ENCODE measurements at places on chromosomes 13 and 19. TPM values are rescaled to one million over a fixed set of nuclear protein-coding genes. Genes with fewer than 3 reads are reported as not detected.

- no peak for DNase-seq
These were observed 8.6 kb downstream of the ZFP82 start for GRCh38 chr19:36409841-36410240.

FBXL3 gene
- total RNA-seq: 11.9 TPM

DNA sequence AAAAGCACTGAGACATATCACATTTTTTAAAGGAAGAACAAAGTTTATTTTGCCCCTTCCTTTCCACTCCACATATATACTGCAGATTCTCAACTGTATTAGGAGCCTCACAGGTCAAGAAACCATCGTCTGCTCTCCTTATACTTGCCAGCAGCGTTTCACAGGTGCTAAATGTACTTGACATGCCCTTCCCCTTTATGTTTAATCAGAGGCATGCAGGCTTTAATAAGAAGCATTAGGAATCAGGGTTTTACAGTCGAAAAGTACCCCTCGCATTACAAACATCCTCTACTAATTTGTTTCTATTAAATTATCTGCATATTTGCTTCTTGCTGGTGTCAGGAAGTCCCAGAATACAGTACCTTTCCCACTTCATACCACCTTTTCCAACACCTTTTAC lies 3.7 kb upstream of the RAP2A start:
- no peak for DNase-seq

GRCh38 chr19:4505570-4506448 lies 12.5 kb downstream of the PLIN4 start:
- DNase-seq: no peak

- DNase-seq: no peak
These were observed 737.7 kb downstream of the PCDH9 start for GRCh38 chr13:66492479-66492878.

SERPINE3 gene
- total RNA-seq: not detected

DNA sequence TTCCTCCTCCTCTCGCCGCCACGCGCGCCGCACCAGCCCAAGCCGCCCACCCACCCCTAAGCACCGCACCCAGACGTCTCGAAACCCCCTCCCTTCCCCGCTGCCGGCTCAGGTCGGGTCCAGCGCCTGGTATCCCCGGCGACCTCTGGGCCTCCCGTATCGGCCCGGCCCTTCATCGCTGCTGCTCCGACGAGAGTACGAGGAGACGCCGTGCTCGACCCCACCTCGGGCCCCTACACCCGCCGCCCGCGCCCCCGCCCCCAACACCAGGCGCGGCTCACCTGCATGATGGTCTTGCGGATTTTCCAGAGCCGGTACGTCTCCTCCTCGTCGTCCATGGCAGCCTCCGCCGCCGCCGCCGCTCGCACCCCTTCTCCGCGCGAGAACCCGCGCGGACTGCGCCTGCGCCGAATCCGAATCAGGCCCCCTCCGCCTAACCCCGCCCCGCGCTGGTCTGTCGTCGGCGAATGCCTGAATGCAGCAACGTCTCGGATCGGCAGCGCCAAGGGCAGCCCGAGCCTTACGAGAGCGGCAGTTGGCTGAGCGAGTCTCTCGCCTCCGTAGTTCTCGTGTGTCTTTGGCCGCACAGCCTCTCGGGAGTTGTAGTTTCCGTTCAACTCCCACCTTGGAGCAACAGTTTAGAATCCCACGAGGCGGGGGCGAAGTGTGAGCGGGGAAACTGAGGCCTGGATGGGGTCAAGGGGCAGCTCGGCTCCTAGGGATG lies at the start of gene POLR2E:
Gene POLR2E, minus strand, starts transcription at position 398 of the 724 bp plus-strand sequence. Its CDS starts 60 bp downstream, at position 338.
- DNase-seq: peak; percentile 100

DNA sequence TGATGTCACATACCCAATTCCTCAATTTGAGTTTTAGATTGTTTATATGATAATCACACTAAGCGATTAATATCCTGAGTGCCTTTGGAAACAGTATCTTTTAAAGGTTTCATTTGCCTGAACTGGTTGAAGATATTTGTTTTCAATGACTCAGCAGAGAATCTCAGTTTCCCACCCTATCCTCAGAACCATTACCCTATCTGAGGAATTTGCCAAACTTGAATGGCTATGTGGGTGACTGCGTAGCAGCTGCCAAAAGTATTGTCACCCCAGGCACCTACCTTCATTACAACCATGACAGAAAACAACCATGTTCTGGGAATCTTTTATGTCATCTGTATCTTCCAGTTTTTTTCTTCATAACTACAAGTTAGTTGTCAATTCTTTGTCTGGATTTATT lies 440.1 kb upstream of the NBEA start:
- no peak for DNase-seq

GRCh38 chr13:113971471-113972231 lies 2.2 kb downstream of the C13orf46 start:
- peak; percentile 61 for DNase-seq

ZNF57 gene
- 3.0 TPM for total RNA-seq

Measured in pancreas (tissue), 10 donors.